Naive B cell (primary cell): ENCODE measurements at places on chromosomes 12 and 14. TPM values are rescaled to one million over a fixed set of nuclear protein-coding genes. Genes with fewer than 3 reads are reported as not detected.

GRCh38 chr12:124295431-124296058 lies 652 bp downstream of the RFLNA start:
- H3K4me1 ChIP-seq, result peaks cover 6% of the 10 kb centered on the region
- H3K4me3 ChIP-seq, result no peak overlapping the region
- peaks cover 51% of the 10 kb centered on the region for H3K27me3 ChIP-seq
- DNase-seq, result no peak

DNA sequence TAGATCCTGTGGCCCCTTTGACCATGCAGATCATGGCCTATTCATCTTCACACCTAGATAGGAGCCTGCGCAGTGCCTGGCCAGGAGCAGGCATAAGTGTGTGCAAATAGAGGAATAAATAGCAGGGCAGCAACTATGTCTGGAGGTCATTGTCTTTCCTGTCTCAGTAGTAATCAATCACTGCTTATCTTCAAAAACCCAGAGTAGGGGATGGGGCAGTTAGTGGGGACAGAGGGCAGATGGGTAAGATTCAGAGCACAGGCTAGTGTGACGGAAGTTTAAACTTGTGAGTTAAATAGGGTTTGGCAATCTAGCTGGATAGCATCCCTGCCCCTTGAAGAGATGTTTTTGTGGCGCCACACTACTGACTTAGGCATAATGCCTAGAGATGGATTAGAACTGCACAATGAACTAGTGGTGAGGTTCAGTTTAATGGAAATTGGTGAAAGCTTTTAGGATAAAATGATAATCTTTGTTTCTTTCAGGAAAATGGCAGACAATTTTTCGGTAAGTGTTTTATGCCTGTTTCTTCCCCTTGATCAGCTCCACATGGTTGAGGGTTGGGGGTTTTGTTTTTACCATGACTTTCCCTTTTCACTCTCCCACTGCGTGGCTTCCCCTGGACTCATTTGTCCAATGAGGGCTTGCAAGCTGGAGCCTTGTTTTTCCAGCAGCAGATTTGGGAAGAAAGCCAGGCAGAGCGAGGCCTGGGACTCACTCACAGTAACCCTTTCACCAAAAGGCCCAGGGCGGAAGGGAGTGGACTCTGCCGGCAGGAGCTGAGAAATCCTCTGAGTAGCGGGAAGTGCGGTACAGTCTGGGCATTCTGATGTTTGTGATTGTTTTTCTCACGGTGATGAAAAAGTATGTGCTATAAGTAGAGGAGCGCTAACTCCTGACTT lies 8.1 kb downstream of the LGALS3 start:
- no peaks in the 10 kb centered on the region for H3K36me3 ChIP-seq
- no peaks in the 10 kb centered on the region for H3K27me3 ChIP-seq
- no peak overlapping the region for H3K4me3 ChIP-seq
- no peak for DNase-seq

GRCh38 chr14:45947830-45948229 lies 694.8 kb upstream of the MIS18BP1 start:
- no peaks in the 10 kb centered on the region for H3K27me3 ChIP-seq
- no peak overlapping the region for H3K27ac ChIP-seq
- no peak overlapping the region for H3K4me3 ChIP-seq
- H3K4me1 ChIP-seq, result no peaks in the 10 kb centered on the region

- peaks cover 30% of the 10 kb centered on the region for H3K4me1 ChIP-seq
- no peak overlapping the region for H3K4me3 ChIP-seq
- no peak for DNase-seq
- no peaks in the 10 kb centered on the region for H3K36me3 ChIP-seq
These were observed 201.9 kb downstream of the FOXN3 start for GRCh38 chr14:89215114-89215513.

DNA sequence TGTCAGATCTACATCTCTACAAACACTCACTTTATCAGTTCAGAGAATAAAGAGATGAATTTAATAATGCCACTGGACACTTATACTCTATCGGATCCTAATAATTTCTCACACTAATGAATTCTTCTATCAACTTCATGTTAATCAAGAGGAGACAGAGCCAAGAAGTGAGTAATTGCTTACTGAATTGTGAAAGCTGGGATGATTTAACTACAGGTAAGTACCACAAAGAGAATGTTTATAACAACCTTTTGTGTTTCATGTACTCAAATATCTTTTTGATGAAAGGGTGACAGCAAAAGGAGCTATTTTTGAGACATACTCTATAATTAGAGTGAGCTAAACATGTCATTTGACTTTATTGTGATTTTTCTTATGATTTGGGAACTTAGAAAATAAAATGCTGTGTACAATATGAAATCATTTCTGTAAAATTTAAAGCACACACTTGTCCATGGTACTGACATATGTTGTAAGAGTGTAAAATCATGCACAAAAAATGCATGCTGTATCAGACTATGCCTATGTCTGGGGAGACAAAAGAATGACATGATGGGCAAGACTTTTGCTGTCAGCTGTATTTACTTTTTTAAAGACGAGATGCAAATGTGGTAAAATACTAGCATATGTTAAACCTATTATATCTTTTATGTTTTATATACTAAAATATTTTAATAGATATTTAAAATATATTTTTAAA lies 361.2 kb downstream of the CCER1 start:
- no peak overlapping the region for H3K27ac ChIP-seq
- no peaks in the 10 kb centered on the region for H3K27me3 ChIP-seq
- H3K4me1 ChIP-seq, result no peaks in the 10 kb centered on the region
- no peaks in the 10 kb centered on the region for H3K36me3 ChIP-seq

KRT3 gene
- not detected for polyA plus RNA-seq

- H3K36me3 ChIP-seq, result peaks cover 12% of the 10 kb centered on the region
- peaks cover 33% of the 10 kb centered on the region for H3K4me1 ChIP-seq
- no peaks in the 10 kb centered on the region for H3K27me3 ChIP-seq
- H3K4me3 ChIP-seq, result no peak overlapping the region
These were observed 8.6 kb downstream of the GLTP start for GRCh38 chr12:109871668-109872314.

KRT83 gene
- polyA plus RNA-seq, result not detected

GRCh38 chr14:68113343-68113930 lies 293.9 kb downstream of the RAD51B start:
- no peaks in the 10 kb centered on the region for H3K27me3 ChIP-seq
- H3K36me3 ChIP-seq, result no peaks in the 10 kb centered on the region
- no peak overlapping the region for H3K27ac ChIP-seq
- DNase-seq, result no peak

RASSF8 gene
- polyA plus RNA-seq, result not detected

GUCY2C gene
- 0.32 TPM for polyA plus RNA-seq

DNA sequence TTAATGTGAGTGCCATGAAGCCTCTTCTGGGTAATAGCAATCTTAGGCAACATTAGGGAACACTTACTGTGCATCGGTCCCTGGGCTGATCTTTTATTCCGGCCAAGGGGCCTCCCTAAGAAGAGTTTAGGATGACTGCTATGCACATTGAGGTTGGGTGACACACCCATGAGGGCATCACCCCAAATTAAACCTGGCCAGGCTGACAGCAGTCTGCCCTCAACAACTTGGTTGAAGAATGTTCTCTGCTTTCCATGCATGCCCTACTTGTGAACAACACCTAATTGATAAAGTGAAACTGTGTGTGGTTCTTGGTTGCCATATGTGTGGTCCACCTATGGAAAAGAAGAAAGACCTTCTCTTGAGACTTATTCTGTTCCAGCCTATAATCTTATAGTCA lies 1098.0 kb downstream of the BCL11B start:
- H3K4me3 ChIP-seq, result no peak overlapping the region
- no peaks in the 10 kb centered on the region for H3K36me3 ChIP-seq
- no peak for DNase-seq
- no peaks in the 10 kb centered on the region for H3K4me1 ChIP-seq
- no peak overlapping the region for H3K27ac ChIP-seq

DNA sequence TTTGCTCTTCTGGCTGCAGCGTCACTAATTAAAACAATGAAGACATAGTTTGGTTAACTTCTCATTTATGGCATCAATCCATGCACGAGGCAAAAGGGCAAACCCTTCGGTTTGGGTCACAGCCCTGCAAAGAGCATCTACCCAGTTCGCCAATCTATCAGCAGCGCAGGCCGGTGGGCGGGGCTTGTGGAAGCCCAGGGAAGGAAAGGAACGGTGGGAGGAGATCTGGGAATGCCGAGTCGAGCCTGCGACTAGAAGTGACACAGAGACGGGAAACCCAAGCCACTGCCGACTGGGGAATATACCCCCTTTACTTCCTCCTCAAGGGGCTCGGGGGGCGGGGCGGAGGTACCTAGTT lies 466 bp downstream of the KICS2 start:
- H3K27me3 ChIP-seq, result no peaks in the 10 kb centered on the region
- H3K4me3 ChIP-seq, result peak overlapping the region; percentile 95
- H3K36me3 ChIP-seq, result no peaks in the 10 kb centered on the region
- peaks cover 25% of the 10 kb centered on the region for H3K4me1 ChIP-seq

DNA sequence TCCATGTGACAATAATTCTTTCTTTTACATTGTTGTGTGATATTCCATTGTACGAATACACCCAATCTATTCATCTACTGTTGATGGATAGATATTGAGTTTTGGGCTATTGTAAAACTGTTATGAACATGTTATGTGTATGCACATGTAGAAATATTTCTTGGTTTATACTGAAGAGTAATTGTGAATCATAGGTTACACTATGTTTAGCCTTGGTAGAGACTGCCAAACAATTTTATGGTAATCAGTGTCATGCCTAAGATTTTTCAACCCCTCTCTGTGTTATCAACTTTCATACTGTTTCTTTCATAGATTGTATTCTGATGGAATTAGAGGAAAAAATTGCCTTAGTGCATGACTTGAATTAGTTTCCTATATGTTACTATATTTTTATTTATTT lies 39.5 kb downstream of the FRMD6 start:
- H3K27me3 ChIP-seq, result no peaks in the 10 kb centered on the region
- no peaks in the 10 kb centered on the region for H3K4me1 ChIP-seq
- no peak overlapping the region for H3K4me3 ChIP-seq
- DNase-seq, result no peak
- H3K27ac ChIP-seq, result no peak overlapping the region
- no peaks in the 10 kb centered on the region for H3K36me3 ChIP-seq

GRCh38 chr12:29676676-29677075 lies 107.1 kb downstream of the TMTC1 start:
- no peaks in the 10 kb centered on the region for H3K36me3 ChIP-seq
- no peak overlapping the region for H3K27ac ChIP-seq
- H3K4me3 ChIP-seq, result no peak overlapping the region
- DNase-seq, result no peak

GPRC5D gene
- polyA plus RNA-seq, result not detected

SCARB1 gene
- polyA plus RNA-seq, result 14.2 TPM

- no peak for DNase-seq
- no peak overlapping the region for H3K27ac ChIP-seq
- H3K4me1 ChIP-seq, result no peaks in the 10 kb centered on the region
- H3K27me3 ChIP-seq, result peaks cover 12% of the 10 kb centered on the region
- H3K4me3 ChIP-seq, result no peak overlapping the region
These were observed 150.3 kb downstream of the LRRK2 start for GRCh38 chr12:40375076-40375475.

GRCh38 chr12:68844788-68845695 lies 37.1 kb downstream of the MDM2 start:
- no peak for DNase-seq
- no peak overlapping the region for H3K27ac ChIP-seq
- H3K36me3 ChIP-seq, result peaks cover 14% of the 10 kb centered on the region

GLI1 gene
- 1.1 TPM for polyA plus RNA-seq

- peaks cover 52% of the 10 kb centered on the region for H3K4me1 ChIP-seq
- DNase-seq, result no peak
- no peak overlapping the region for H3K27ac ChIP-seq
- H3K27me3 ChIP-seq, result no peaks in the 10 kb centered on the region
These were observed 22.5 kb downstream of the MAX start for GRCh38 chr14:65079768-65080167.

- no peak overlapping the region for H3K4me3 ChIP-seq
- peaks cover 7% of the 10 kb centered on the region for H3K36me3 ChIP-seq
- no peak overlapping the region for H3K27ac ChIP-seq
- DNase-seq, result no peak
- peaks cover 8% of the 10 kb centered on the region for H3K4me1 ChIP-seq
- H3K27me3 ChIP-seq, result no peaks in the 10 kb centered on the region
These were observed 50.9 kb downstream of the BTBD7 start for GRCh38 chr14:93281937-93282336.

GRCh38 chr12:18723752-18724151 lies 14.1 kb downstream of the PLCZ1 start:
- no peaks in the 10 kb centered on the region for H3K36me3 ChIP-seq
- no peak overlapping the region for H3K27ac ChIP-seq
- H3K4me1 ChIP-seq, result no peaks in the 10 kb centered on the region
- no peak for DNase-seq
- H3K27me3 ChIP-seq, result no peaks in the 10 kb centered on the region
- no peak overlapping the region for H3K4me3 ChIP-seq

GRCh38 chr14:51457843-51458562 lies 193.7 kb upstream of the FRMD6 start:
- peaks cover 24% of the 10 kb centered on the region for H3K27me3 ChIP-seq
- no peak for DNase-seq
- no peak overlapping the region for H3K4me3 ChIP-seq
- H3K4me1 ChIP-seq, result no peaks in the 10 kb centered on the region
- H3K27ac ChIP-seq, result no peak overlapping the region
- no peaks in the 10 kb centered on the region for H3K36me3 ChIP-seq

DNA sequence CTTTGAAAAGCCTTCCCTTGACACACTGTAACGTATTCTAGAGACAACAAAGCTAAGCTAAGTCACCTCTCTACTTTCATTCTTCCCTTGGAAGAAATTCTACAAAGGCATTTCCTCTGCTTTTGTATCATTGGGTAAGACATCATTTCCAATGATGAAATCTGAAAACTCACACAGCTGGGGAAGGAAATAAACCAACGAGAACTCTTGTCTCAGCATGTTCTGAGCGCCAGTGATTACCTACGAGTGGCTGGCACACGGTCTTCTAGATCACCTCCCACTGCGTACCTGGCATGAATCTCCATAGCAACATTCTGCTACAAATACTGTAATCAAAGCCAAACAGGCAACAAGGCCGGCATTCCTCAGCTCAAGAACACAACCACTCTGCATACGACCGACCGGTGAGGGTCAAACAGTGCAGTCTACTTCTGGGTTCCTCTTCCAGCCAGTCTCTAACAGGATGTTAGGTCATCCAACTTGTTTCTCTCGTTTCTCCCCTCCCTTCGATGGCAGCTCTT lies 7.6 kb downstream of the VPS37B start:
- H3K4me1 ChIP-seq, result peaks cover 85% of the 10 kb centered on the region
- no peaks in the 10 kb centered on the region for H3K36me3 ChIP-seq
- peak; percentile 59 for DNase-seq
- H3K27ac ChIP-seq, result peak overlapping the region; percentile 49
- no peaks in the 10 kb centered on the region for H3K27me3 ChIP-seq
- H3K4me3 ChIP-seq, result peak overlapping the region; percentile 99
